ENCODE measurements at places on chromosomes 6 and 20.

DNA sequence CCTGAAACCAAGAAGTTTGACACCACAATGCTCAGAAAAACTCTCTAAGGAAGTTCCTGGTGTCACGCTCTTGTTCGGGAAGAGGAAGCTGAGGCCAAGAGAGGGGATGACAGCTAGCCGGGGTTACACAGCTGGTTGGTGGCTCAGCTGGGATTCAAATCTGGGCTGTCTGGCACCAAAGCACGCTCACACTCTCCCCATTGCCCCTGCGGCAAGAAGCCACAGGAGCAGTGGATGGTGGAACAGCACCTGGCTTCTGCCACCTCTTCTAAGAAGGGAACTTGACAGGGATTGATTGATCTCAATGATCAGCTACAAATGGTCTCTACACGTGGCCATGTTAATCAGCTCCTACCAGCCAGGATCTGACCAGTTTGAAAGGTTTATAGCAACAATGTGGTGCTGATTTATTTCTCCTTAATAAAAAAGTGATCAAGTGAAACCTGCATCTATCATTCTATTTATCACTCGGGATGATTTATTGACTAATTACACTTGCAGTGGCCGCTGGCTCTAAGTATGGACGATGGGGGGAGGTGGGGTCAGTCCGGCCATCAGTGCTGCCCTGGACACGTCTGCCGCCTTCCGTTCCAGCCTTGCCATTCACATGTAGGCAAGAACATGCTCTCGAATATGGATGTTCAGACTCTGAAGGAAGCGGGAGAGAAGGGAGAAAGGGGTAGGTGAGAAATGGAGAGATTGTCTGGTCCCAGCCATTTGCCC lies 71.9 kb upstream of the TOP1 start:
- no peak for DNase-seq

DNA sequence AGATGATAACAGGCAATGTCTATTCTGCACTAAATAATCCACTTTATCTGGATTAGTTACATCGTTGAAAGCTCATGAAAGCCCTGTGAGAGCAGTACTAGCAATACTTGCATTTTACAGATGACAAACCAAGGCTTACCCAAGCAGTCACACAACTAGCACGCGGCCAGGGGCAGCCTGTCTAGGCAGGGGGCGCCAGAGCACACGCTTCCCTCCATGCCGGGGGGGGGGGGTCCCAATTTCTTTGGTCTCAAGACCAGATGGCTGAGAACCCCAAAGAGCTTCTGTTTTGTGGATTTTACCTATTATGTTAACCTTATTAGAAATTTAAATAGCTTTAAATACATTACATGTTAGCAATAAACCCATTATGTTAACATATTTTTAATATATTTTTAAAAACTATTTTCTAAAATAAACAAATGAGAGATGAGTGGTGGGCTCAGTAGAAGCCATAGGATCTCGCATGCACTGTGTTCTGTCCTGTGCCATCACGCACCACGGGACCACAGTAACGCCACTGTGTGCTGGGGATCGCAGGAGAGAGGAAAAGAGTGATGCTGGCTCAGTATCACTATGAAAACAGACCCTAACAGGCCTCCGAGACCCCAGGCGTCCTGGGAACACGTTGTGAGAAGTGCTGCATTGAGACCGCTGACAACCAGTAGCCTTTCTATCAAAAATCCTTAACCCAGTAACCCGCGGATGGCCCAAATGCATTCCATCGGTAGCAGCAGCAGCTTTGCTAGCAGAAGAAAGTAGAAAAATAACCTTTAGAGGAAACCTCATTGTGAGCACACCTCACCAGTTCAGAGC lies 5.3 kb upstream of the PRR18 start:
- DNase-seq, result no peak

DNA sequence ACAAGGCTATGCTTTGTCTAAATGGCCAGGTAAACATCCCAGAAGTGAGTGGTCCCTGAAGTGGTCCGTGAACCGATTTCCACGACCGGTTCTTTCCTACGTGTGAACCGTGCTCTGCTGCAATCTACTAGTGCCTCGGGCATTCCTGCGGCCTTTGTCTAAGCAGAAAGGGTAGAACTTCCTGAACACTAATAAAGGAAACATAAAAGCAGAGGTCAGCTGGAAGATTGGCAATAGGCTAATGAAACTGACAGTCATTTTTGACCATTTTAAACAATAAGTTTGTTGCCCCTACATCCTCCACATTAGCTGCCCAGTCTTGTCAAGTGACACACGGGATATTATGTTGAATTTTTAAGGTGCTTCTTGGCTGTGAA lies 410.0 kb downstream of the PLCB1 start:
- no peak for DNase-seq

DNA sequence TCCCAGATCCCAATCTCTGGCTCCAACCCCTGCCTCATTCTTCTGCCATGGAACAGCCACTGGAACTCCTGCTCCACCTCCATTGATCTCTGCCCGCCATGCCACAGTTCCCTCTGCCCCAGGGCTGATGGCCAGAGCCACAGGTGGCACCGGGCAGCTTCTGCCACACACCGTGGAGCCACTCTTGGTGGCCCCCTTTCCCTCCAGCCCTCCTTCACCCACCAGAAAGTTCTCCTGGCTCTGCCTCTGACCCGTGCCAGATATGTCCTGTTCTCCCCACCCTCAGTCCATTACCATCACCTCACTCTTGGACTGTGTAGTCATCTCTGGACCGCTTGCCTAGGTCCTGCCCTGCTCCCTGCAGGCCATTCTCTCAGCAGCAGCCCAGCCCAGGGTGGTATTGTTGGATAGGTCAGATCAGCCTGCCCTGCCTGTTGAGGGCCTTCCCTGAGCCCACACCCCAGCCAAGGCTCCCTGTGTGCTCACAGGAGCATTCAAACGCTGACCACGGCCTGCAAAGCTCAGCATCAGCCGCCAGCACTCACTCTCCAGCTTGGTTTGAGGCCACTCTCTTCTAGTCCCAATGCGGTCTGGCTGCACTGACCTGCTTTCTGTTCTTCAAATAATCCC lies 16.8 kb upstream of the SYNDIG1 start:
- no peak for DNase-seq

Data from fibroblast of skin of left quadriceps (primary cell).